NCI-H524 (cell line): ENCODE measurements at places on chromosomes 5 and 9.
A peak's percentile ranks its signal among the peaks of the same experiment; 100 is the strongest.

DNA sequence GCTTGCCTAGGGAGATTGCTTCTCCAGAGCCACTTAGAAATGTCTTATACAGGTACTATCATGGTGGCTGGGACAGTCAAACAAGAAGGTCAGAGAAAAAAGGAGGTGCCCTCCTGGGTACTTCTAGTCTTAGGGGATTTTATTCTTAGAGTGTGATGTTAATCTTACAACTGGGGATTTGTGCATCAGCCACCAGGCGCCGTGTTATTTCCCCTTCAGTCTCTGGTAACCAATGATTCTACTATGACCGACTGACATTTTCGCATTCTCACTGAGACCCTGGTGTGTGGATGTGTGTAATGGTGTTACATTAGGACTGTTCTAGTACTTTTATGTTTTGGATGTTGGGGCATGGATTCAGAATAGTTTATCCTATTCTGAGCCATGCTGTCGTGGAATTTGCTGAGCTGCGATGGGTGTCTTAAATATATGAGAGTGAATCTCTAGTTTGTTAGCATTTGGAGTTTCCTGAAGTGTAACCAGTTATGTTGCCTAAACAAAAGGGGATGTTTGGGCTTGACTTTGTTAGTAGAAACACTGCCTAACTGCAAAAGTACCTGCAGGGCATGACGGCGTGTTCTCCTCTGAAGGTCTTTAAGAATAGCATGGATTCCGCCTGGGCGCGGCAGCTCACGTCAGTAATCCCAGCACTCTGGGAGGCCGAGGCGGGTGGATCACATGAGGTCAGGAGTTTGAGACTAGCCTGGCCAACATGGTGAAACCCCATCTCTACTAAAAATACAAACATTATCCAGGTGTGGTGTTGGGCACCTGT lies 175.2 kb upstream of the DAP start:
- peak; percentile 71 for DNase-seq

DNA sequence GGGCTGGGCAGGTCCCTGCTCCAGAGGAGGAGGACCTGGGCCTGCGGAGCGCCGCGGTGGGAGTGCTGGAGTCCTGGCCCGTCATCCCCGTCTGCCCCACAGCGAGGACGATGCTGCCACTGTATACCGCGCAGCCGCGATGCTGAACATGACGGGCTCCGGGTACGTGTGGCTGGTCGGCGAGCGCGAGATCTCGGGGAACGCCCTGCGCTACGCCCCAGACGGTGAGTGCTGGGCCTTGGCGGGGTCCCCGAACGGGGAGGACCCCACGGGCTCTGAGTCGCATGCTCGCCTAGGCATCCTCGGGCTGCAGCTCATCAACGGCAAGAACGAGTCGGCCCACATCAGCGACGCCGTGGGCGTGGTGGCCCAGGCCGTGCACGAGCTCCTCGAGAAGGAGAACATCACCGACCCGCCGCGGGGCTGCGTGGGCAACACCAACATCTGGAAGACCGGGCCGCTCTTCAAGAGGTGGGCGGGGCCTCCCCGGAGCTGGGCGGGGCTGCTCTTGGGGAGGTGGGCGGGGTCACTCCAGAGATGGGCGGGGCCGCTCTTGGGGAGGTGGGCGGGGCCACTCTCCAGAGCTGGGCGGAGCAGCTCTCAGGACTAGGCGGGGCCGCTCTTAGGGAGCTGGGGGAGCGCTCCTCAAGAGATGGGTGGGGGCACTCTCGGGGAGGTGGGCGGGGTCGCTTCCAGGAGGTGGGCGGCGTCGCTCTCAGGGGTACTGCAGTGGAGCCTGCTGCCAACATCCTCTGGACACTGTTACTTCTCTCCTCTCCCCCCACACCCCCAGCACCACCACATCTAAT lies 13.1 kb downstream of the LRRC26 start:
- no peak for DNase-seq

- no peak for DNase-seq
Observed at GRCh38 chr9:121073038-121073437, 1.7 kb upstream of the CNTRL start.

GRCh38 chr5:169296419-169297143 lies 4.4 kb downstream of the SLIT3 start:
- no peak for DNase-seq

GRCh38 chr5:152072091-152072490 lies 147.4 kb upstream of the GLRA1 start:
- peak; percentile 80 for DNase-seq

DNA sequence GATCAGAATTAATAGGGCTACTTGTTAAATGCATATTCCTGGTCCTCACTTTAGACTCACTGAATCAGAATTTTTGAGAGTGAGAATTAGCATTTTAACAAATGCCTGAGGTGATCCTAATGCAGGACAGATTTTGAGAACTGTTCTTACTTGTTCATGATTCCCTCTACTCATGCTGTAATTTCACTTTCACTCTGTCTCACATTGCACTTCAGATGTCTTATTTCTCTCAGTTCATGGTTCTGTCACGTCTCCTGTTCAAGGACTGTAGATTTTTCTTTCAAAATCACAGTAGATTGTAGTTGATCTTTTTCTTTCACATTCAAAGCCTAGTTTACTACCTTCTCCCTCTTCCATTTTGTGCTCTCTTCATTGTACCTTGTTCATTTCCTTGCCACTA lies 54.3 kb downstream of the ADGRV1 start:
- DNase-seq = no peak
